ENCODE measurements at places on chromosomes 12 and 14.

DNA sequence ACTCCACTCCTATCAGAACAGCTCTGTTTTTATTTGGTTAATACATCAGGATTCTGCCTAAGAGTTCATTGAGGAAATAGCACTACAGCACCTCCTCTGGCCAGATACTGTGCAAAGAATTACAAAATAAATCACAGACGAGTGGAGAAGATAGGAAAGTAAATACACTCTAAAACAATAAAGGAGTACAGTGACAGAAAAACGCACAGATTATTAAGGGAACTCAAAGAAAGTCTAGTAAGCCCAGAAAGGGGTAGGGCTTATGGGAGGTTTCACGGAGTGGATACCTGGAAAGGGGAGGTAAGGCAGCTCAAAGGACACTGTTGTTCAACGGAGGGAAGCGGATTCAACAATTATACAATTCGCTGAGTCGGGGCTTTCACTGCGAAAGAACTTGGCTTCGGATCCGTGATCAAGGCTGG is 5.5 kb downstream of the OR10AD1 start:
- no peak for DNase-seq

DNA sequence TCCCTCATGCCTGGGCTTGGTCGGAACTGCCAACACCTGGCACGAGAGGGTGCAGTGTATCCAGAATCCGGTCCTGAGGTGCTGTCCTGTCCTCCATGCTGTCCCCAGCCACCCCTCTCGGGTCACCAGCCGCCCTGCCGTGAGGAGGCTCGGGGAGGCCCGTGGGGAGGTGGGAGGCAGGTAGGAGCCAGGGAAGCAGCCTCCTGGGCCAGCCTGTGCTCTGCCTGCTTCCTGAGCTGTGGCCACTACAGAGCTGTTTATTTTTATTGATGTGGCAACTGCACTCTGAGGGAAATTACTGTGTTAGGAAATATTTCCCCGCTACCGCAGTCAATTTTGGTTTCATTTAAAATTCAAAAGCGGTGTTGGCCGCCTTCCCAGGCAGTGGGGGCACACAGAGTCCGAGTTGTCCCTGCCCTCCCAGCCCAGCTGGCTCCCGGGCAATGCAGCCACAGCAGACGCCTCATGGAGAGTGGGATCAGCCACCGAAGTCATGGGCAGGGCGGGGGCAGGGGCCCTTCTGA is 18.3 kb downstream of the NOC4L start:
- no peak for DNase-seq

DNA sequence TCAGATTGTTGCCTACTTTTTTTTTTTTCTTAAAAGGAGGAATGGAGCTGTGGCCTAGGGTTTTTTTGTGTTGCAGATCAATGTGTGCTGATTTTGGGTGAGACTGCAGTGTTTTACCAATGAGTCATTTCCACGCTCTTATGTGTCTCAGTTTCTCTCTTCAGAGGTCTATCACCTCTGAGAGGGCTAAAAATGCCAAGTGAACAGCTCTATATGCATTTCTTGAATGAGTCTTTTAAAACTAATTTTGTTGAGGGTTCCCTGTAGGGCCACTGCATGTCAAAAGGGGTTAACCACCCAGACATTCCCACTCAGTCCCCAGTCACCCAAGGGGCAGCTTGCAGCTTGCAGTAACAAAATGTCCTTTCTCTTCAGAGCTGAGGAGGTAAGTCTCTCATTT is 24.3 kb upstream of the GLIPR1L2 start:
- no peak for DNase-seq

DNA sequence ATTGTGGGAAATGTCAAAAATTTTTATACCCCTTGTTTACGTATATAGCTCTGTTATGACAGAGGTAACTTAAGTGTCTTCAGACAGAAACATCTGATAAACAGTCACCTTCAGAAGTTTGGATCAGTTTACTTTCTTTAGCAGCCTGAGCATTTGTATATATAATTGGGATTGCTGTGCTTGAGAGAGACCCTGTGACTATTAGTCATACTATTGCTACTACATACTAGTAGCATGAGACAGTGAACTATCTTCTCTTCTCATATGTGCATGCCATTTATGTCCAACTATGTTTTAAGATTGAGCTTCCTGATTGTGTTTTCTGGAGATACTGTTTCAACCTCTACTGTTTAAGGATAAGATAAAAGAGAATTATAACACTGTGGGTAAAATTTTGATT is 101.5 kb downstream of the PDE6H start:
- DNase-seq, result no peak

GRCh38 chr12:62813031-62813829 is 121.7 kb downstream of the PPM1H start:
- no peak for DNase-seq

- DNase-seq, result no peak
These were observed 7.1 kb upstream of the EP400 start for GRCh38 chr12:131942671-131943070.

DNA sequence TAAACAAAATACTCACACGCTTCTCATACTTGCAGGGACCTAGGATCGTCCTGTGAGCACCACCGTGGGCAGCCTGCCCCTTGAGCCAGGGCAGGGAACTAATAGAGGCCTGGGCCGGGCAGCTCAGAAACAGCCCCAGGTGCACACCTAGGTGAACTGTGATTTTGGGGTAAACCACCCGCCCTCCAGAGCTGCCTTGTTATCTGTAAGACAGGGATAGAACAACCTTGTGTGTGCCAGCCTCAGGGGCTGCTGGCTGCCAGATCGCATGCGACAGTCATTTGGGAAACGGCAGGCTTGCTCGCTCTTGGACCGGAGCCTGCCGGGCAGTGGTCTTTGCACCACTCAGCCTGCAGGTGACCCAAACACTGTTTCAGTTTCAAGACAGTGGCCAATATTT is 86.8 kb downstream of the ADGRD1 start:
- no peak for DNase-seq

DNA sequence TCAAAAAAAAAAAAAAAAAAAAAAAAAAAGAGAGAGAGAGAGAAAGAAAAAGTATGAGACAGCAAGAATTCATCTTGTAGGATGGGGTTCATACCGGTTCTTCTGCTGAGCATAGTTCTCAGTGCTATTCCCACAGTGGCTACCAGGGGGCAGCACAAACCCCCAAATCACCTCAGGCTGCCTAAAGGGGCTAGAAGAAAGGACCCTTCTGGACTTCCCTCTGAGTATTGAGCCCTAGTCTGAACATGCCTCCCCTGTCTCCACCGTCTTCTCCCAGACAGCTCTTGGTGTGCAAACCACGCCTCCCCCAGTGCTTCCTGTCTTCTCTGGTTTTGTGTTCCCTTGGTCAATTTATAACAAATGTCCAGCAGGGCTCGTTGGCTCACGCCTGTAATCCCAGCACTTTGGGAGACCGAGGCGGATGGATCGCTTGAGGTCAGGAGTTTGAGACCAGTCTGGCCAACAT is 31.3 kb upstream of the SMUG1 start:
- no peak for DNase-seq

GRCh38 chr14:72599579-72600470 is 294.1 kb downstream of the DPF3 start:
- no peak for DNase-seq

DNA sequence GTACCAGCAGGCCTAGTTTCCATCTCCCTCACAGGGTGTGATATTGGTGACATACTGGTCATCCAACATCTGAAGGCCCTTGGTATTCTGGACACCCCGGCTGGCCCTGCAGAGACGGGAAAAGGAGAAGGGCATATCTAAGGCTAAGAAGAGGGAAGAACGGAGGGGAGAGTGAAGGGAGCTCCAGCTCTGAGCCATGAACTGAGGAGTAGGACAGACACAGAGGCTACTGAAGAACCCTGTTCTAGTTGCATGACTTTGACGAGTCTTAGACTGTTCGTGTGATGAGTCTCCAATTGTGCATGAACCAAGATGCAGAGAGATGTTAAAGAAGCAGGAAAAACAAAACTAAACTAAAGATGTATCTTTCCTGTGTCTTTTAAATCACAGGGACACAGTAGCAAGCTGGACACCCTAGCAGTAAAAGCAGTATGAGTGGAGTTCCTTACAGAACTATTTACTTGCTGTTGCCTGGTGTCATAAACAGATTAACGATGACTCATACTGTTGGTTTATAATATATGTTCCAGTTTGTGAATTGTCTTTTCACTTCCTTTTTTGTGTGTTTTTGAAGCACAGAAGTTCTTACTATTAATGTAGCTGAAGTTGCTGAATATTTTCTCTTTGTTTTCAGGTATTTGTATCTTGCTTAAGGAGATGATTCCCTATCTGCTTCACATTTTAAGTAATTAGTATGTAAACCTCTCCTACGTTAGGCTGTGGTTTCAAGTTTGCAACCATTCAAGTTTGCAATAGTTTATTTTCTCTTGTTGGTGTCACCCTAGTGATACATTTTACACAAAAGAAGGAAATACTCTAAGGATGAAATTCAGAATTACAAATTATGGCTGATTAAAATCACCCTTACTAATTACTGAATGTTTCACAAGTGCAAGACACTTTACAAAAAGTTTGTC is 15.7 kb downstream of the FAR2 start:
- DNase-seq, result no peak

- DNase-seq, result no peak
These were observed 12.0 kb downstream of the RFLNA start for GRCh38 chr12:124306686-124307555.

DNA sequence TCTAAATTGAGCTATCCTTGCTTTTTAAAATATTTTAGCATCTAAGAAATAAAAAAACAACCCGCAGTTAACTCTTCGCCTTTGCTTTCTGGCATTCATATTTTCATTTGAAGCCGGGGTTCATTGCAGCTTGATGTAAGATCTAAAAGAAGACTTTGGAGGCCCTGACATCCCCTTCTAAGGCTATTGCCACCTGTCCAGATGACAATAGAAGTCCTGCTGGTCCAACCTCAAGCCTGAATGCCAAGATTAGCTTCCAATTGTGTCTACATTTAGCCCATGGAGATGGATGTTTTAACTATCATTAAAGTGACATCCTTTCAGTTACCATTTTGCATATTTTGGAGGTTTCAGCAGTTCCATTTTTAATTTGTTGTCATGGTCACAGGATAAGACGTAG is 51.6 kb upstream of the ATP2A2 start:
- no peak for DNase-seq

- DNase-seq, result no peak
These were observed 988.3 kb upstream of the LRFN5 start for GRCh38 chr14:40618225-40618898.

- DNase-seq, result no peak
These were observed at the start of gene SIX1 for GRCh38 chr14:60648934-60649874. Gene SIX1, minus strand, starts transcription at chr14:60649477. Its CDS starts 288 bp downstream, at chr14:60649189.

DNA sequence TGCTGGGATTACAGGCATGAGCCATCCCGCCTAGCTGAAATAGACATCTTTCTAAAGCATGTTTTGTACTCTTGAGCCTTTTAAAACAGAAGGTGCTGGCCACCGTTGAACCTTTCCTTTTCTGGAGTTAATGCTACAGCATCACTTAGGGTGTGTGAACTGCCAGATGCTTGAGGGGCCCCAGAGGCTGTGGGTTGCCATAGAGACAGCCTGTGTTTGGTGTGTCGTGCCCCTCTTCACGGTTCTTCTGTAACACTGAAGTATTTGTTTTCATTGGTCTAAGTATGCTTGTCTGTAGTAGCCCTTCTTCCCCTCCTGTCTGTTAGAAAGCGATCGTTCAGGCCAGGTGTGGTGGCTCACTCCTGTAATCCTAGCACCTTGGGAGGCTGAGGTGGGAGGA is 30.8 kb downstream of the PLEKHG3 start:
- DNase-seq, result no peak

DNA sequence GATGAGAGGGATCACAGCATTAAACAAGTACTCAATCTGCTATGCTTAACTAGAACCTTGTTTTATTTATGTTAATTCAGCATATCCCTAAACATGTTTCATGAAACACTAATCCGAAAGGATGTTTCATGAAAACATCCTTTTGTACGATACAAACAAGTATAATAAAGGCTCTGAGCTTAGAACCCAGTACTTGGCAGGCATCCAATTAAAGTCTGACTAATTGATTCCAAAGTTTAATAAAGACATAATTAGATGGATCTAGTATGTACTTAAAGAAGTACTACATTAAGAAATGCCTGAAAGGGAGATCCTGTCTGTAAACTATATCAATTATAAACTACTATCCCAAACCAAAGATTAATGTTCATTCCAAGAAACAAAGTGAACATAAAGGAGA is 51.8 kb downstream of the SCAF11 start:
- no peak for DNase-seq

DNA sequence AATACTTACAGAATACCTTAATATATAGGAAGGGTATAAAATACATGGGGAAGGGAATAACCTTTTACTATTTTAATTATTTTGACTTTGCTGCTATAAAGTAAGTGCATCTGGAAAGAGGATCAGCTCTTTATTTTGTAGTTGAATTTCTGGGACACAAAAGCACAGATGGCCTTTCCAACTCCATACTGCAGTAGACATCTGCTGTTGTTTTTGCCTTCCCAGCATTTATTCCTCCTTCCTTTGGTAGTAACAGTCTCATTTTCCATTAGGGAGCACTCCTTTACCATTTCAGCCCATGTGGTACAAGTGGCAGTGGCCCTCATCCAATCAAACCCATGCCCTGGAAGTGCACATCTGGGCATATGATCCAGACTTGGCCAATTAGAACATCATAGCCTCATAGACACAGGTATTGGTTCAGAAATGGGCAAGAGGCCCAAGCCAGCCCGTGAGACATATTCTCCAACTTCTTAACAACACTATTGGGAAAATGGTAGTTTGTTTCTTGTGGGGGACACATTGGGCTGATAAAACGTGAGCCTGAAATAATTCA is 64.8 kb upstream of the YARS2 start:
- no peak for DNase-seq

DNA sequence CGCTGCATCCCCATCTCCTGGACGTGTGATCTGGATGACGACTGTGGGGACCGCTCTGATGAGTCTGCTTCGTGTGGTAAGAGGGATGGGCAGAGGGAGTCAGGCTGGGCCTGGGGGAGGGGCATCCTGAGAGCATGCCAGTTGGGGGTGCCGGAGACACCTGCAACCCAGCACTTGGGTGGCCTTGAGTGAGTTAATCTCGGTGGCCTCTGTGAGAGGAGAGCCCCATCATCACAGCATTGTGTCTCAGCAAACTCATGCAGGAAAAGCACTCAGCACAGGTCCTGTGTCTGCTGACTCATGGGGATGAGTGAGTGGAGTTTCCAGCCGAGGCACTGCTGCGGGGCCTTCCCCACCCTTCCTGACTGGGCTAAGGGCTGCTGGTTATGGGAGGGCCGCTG is 19.6 kb upstream of the LRP1-AS start:
- no peak for DNase-seq

GRCh38 chr12:24711056-24712008 is 237.6 kb downstream of the BCAT1 start:
- no peak for DNase-seq

DNA sequence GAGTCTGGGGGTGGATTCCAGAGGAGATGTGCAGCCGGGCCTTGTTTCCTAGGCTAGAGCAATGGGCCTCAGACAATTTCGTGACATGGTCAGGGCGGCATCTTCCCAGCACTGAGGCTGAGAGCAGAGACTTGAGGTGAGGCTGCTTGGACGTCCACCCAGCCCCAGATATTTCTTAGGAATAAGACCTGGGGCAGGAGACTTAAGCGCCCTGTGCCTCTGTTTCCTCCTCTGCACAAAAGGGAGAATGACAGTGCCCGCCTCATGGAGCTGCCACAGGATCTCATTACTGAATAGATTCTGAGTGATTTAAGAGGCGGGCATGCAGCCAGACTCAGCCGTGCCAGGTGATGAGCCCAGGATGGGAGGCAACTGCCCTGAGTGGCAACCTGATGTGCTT is 297.9 kb upstream of the SFSWAP start:
- DNase-seq, result no peak

GRCh38 chr14:37195327-37195726 is 2.4 kb upstream of the MIPOL1 start:
- no peak for DNase-seq

Measured in stimulated activated CD8-positive, alpha-beta memory T cell treated with anti-CD3 and anti-CD28 coated beads, Interleukin-15, amount 100 ng/mL, for 4 hours (primary cell).